ENCODE measurements at places on chromosomes 13 and 19.

- no peak for DNase-seq
Measured at GRCh38 chr13:95552208-95552538, 347 bp upstream of the CLDN10 start.

DNA sequence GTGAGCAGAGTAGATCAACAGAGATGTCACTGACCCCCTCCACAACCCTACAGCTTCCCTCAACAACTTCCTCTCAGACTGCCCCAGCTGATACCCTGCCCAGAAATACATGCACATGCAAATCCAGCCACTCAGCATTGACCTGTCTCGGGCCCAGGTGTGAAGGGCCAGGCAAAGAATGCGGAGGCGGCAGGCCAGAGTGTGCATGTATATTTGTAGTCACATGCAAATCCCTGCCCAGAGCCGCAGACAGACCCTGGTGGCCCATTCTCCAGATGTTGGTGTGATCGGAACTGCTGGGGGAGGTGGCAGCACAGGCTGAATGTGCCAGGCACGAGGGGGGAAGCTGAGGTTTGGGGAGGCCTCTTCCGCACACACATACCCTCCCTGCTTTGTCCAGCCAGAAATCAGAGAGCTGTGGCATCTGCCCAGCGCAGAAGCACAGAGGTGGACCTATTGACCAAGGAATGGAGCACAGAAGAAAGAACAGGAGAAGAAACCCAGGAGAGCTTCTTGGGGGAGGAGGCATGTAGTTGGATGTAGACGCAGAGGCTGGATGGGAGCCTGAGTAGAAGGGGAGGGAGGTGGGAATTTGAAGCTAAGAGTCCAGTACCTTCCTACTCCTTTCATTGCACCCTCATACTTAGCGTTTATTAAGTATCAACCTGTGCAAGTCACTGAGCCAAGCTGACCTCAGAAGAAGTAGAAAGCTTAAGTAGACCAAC lies 14.4 kb downstream of the MEF2B start:
- DNase-seq, result no peak

- DNase-seq, result no peak
Measured at GRCh38 chr19:8655340-8655709, 24.9 kb downstream of the NFILZ start.

DNA sequence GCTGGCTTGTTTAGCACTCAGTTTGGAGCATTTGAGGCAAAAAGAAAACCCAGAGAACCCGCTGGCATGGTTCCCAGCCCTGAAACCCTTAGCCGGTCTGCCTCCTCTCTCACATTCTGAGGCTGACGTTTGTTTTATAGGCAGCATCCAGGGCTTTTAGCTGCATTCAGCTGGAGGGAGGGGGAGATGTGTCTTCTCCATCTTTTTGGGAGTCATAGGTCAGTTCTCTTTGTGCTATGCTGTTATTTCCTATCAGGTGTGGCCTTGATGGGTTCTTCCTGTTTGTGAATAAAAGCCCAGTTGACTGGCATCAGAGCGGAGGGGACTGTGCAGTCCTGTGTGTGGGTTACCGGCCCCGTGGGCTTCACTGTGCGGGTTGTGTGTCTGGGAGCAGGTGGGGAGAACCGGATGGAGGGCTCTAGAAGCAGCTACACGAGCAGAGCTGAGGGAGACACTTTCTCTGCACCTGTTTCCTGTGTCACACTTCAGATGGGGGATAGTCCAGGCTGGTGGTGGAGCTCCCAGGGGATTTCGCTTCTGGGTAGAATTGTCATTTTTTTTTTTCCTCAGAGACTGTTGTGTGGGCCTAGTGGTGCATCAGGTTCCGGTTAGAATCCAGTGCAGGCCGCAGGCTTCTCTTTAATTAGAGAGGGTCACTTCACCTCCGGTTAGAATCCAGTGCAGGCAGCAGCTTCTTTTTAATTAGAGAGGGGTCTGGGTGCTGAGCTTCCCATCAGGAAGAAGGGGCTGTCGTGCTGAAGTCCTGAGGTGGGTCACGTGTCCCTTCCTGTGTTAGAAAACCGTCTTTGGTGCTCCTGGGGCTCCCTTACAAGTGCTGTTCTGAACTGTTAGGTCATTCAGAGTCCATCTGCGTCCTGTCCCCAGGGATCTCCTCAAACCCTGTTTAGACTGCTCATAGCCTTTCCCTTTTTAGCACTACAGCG lies 69.6 kb downstream of the ARHGEF7 start:
- DNase-seq, result no peak

GRCh38 chr13:50152224-50152623 lies 137.0 kb downstream of the KCNRG start:
- DNase-seq, result no peak

DNA sequence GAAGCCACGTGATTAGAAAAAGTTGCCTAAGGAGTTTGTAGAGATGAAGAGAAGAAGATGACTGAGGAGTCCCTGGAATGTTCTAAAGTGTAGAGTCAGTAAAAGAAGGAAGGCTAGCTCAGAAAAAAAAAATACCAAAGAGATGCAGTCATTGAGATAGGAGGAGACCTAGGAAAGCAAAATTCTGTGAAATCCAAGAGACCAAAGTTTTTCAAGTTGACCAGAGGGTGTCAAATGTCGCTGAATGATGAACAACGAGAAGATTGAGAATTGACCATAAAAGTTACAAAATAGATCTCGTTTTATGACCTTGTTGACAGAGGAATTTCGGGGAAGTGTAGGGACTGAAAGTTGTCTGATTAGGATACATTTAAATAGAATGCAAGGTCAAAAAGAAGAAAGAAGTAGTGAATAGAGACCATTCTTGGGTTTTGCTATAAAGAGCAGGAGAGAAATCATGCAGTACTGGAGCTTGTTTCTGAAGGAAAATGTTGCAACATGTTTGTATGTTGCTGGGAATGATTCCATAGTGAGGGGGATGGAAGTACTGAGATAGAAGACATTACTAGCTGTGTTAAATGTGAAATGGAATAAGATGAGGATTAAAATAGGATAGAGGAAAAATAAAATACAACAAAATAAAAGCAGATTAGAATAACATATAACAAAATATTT lies 30.2 kb upstream of the HTR2A start:
- DNase-seq, result no peak

DNA sequence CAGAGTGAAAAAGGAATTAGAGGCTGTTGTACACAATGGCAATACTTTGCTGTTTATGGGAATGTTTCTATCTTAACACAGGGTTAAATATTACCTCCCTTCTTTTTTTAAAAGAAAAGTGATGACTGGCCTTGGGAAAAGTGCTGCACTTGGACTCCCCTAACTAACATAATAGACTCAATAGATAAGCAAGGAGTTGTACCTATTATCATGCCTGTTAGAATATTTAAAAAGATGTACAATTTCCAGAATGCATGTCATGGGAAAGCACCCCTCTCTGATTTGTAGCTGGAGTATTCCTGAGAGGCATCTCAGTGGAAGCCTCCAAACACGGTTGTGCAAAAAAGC lies 79.3 kb upstream of the GPC6 start:
- DNase-seq, result no peak

DNA sequence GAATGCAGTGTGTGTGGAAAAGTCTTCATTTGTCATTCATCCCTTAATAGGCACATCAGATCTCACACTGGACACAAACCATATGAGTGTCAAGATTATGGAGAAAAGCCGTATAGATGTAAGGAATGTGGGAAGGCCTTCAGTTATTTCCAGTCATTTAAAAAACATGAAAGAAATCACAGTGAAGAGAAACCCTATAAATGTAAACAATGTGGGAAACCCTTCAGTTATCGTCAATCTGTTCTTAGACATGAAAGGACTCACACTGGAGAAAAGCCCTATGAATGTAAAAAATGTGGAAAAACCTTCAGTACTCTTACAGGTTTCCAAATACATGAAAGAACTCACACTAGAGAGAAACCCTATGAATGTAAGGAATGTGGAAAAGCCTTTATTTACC lies 45.3 kb downstream of the ZNF136 start:
- no peak for DNase-seq

GRCh38 chr19:43782311-43782660 lies 1.5 kb upstream of the KCNN4 start:
- DNase-seq, result no peak

DNA sequence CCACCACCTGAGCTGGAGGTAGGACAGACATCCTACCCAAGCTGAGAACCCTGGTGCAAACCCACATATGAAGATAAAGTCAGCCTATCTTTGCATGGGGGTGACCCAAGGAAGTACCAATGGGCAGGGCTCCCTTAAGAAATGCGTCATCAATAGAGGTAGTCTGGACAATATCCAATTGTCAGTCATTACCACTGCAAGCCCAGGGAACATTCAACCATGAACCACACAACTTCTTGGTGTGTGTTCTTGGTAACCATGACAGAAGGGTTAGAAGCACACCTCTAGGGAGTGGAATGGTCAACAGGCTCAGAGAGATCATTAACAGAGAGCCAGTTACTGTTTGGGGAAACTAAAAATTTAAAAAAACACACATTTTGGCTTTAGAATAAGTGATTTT lies 34.7 kb upstream of the DOCK9 start:
- no peak for DNase-seq

DNA sequence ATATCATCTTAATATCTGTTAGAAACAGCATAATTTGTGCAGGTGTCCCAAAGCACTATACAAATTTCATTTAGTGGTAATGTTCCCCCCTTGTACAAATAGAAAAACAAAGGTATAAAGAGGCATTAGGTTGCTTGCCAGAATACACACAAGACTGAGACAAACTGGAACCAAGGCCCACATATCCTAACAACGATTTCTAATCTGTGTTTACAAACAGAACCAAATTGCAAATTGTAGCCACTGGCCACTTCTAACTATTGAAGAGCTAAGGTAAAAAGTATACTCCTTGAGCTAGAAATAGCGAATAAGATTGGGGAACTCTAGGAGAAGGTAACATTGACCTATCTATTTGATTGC lies 526.1 kb downstream of the KLF12 start:
- no peak for DNase-seq

DNA sequence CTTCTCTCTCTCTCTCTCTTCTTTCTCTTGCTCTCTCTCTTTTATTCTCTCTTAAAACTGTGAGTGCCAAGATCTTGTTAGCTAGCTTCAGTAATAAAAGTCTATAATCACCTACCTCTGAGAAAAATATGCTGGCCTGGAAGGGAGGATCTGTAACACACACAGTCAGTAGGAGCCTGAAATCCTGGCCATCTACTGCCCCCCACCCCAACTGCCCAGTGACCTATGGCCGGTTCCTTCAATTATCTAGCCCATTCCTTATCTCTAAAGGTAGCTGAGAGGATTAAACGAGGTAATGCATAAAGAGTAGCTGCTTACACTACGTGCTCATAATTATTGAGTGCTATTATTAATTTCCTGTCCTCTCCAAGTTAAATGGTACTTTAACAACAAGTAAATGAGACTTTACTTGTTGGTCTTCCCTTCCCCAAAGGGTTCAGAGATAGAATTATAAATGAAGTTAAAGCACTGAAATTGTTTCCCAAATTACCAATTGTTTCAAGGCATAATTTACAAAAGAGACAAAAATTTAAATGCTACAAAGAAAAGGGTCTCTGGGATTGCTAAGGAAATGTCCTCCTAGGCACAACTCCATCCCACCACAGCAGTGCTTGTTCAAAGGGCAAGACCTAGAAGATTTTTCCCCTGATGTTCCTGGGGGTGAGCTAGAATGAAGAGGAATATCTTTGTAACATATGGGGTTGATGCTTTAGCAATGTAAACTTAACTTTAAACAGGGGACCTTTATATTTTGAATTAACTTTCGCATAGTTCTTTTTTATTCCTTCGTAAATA lies 1.8 kb downstream of the LCP1 start:
- no peak for DNase-seq

GRCh38 chr13:73096638-73097037 lies 37.8 kb downstream of the KLF5 start:
- no peak for DNase-seq

DNA sequence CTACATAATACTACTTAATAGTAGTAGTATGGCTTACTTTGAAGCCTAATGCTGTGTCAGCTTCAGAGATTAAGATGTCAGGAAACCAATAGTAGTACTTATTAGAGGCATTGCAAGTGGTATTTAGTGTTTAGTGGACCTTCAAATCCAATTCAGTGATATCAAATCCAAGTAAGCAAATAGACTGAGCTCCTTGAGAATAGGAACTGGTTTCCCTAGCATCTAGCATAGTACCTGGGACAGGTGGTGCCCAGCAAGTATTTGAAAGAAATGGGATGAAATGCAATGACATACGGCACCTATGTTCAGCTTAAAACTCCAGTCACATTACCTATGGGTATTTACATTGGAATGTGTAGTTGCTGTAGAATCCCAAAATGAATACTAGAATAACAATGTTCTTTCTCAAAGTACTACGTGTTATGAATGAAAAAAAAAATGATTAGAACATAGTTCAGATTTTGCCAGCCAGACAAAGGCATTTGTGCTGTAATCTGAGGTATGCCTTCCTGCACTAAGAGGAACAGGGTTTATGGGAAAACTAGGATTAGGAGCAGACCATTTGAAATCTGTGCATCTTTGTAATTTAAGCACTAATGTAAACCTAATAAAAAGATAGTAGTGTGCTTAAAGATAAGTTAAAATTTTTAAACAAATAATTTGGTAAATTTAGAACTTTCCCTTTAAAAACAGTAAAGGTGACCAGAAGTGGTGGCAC lies 17.1 kb downstream of the LSM14A start:
- DNase-seq, result no peak

- no peak for DNase-seq
Measured at GRCh38 chr13:86870444-86870843, 800.7 kb upstream of the SLITRK5 start.
